ENCODE measurements at places on chromosomes 7 and 10.

- DNase-seq, result no peak
Observed at GRCh38 chr10:128300290-128300824, 174.1 kb upstream of the MKI67 start.

DNA sequence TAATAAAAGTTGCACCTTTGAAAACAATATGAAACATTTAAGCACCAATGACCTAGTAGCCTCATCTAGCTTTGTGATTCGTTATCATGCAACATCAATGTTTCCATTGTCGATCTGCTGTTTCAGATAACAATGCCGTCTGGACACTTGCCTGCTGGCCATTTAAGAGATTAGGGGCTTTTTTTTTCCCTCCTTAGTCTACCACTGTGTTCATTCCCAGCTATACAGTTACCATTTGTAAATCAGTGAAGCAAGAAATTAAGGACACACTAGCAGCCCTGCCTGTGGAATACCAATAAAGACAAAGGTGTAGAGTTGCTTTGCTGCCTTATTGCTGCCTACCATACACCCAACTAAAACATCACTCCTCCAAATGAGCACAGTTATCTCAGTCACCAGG is 37.6 kb upstream of the MYO3A start:
- DNase-seq, result no peak

- no peak for DNase-seq
Observed at GRCh38 chr10:131982796-131983195, 1.1 kb upstream of the BNIP3 start.

GRCh38 chr10:126732308-126732707 is 61.8 kb upstream of the C10orf90 start:
- DNase-seq, result no peak

GRCh38 chr7:30474893-30475292 is 3.7 kb downstream of the NOD1 start:
- DNase-seq, result no peak

GRCh38 chr7:71733107-71733870 is 601.3 kb downstream of the GALNT17 start:
- peak; percentile 37 for DNase-seq

DNA sequence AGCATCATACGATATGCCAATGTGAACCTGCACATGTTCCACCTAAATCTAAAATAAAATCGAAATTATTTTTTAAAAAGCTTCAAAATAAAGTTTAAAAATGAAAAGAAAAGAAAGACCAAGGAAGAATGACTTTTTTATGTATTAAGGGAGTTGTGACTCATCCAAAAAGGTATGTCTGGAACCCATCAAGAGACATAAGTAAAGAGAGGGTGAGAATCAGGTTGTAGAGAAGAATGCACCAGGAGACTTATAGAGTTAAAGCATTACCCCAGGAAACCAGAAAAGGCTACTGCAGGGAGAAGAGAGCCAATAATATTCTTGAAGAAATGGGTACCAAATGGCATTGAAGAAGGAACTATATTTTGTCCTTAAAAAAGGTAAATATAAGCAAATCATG is 69.8 kb downstream of the CTTNBP2 start:
- no peak for DNase-seq

- no peak for DNase-seq
Observed at GRCh38 chr10:33073641-33074415, 115.8 kb upstream of the ITGB1 start.

GRCh38 chr10:110733218-110733952 is 89.2 kb downstream of the RBM20 start:
- DNase-seq, result no peak

DNA sequence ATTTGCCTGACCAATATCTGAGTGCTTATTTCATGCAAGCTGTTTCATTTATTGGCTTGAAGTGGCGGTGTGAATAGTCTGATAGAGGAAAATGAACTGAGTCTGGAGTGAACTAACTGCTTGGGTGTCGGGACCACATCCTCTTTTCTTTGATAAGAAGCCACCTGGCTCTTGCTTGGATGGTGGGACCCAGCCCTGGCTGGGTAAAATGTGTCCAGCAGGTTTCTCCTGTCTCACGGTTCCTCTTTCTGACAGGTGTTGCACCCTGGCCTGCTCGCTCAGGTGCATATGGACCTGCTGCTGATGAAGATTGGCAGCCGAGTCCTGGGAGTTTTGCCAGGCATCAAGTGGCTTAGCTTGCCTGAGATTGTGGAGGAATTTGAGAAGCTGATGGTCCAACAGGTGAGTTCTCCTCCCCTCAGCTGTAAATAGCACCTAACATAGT is 1.6 kb downstream of the ADCK2 start:
- DNase-seq, result no peak

GRCh38 chr7:149615690-149616270 is 118.2 kb upstream of the ZNF746 start:
- no peak for DNase-seq

GRCh38 chr10:28393956-28394568 is 91.2 kb upstream of the MPP7 start:
- peak; percentile 55 for DNase-seq

GRCh38 chr7:142815134-142815533 is 39.7 kb upstream of the EPHB6 start:
- DNase-seq, result no peak

DNA sequence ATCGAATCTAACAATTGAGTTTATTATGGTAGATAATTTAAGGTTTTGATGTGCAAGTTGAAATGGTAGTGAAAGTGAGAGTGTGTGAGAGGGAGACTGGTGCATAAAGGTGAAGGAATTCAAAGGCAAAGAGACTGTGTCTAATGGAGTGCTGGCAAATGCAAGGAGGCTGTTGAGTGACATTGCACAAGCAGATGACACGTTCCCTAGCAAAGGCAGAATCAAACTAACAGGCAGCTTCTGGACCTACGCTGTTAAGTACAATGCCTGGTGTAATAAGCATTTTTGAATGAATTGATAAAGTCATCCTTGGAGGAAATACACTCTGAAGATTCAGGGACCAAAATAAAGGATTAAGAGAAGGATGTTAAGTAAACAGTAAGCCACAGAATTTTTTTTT is 11.7 kb upstream of the GPR141 start:
- DNase-seq, result no peak

DNA sequence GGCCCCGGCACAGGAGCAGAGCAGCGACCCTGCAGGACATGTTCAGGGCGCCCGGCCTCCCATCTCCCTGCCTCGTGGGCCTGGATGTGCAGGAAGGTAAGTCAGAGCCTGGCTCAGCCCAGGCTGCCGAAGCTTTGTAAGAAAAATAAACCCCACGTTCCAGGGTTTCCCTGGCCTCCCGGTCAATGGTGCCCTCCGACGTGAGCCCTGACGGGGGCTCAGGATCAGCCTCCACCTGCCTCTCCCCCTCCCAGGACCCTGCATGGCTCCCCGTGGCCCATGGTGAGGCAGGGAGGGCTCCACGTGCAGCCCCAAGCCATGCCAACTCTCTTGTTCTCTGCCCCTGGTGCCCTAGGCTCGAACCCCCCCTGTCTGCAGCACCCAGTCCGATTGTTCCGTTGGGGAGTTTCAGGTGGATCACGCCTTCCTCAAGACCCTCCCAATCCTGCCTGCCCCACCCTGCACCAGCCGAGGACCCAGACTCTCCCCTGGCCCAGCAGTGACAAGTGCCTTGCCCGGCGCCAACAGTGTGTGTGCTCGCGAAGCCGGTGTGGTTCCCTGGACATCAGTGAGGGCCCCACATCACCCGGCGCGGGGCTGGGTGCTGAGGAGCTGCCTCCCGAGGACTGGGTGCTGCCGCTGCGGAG is 73.2 kb downstream of the PDGFA start:
- no peak for DNase-seq

- no peak for DNase-seq
Observed at GRCh38 chr7:15288741-15289140, 273.1 kb downstream of the AGMO start.

DNA sequence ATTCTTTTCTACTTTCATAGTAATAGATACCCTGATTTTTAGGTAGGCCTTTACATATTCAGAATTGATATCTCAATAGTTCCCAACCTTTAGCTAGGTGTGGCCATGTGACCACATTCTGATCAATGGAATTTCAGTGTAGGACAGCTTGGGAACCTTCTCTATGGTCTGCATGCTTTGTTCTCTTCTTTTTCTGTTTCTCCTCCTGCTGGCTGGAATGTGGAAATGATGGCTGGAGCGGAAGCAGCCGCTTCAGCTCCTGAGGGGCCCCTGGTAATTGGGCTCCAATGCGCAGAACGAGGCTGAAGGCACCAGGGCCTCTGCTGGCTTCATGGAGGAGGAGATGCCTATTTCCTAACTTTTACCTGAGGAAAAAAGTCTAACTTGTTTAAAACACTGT is 152.6 kb downstream of the ZMYND11 start:
- DNase-seq, result no peak

- no peak for DNase-seq
Observed at GRCh38 chr7:80348223-80348622, 163.6 kb downstream of the GNAT3 start.

DNA sequence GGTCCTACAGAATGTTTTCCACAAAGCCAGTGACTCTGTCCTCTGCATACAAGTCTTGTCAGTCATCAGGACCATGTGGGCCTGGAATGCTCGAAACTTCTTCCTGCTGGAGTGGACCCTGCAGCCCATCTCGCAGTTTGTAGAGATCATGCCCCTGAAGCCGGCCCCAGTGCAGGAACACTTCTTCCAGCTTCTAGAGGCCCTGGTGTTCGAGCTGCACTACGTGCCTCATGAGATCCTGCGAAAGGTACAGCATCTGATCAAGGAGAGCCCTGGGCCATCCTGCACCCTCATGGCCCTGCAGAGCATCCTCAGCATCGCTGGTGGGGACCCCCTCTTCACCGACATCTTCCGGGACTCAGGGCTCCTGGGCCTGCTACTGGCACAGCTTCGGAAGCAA is 46.5 kb downstream of the WDFY4 start:
- no peak for DNase-seq

- no peak for DNase-seq
Observed at GRCh38 chr10:106931159-106931852, 233.2 kb downstream of the SORCS1 start.

DNA sequence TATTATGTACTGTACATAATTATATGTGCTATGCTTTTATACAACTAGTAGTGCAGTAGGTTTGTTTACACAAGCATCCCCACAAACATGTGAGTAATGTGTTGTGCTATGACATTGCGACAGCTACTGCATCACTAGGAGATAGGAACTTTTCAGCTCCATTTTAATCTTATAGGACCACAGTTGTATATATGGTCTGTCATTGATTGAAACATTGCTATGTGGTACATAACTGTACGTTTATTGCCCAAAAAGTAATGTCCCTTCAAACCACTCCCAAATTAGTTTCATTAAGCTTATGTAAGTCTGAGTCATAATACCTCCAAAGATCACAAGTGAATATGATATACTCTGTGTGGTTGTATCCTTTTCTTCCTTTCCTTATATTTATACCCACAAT is 183.2 kb upstream of the POT1 start:
- no peak for DNase-seq

DNA sequence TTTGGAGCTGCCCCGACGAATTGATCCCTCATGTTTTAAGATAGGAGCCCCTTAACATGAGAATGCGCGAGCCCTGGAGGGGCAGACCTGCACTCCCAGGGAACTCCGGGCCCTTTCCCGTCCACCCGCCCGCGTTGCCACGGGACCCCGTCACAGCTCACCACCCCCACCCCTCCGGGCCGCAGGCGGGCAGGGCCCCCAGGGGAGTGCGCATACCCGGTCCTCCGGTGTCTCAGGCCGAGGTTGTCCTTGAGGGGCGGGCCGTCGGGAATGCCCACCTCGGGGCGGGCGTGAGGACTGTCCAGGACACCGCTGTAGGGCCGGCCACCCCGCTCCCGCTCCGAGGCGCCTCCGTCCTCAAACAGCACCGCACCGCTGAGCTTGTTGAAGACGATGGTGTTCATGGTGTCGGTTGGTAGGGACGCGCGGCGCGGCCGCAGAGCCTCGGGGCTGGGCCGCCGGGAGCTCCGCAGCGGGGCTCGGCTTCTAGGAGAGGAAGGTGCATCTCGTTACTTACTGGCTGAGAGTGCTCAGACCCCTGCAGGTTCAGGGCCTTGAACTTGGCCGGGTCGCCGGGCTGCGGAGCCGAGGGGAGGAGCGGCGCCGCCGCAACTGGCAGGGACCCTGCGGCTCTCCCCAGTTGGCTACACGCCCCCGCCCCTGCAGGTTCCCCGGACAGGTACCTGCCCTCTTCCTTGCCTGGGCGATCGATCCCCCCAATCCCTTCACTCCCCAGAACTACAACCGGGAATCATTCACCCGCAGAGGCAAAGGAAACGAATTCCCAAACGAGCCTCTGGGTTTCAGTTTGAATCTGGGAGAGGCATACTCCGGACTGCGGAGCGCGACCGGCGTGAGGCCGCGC is 2.4 kb downstream of the MKX start:
- DNase-seq, result peak; percentile 46

GRCh38 chr7:121032645-121033460 is 44.3 kb downstream of the CPED1 start:
- DNase-seq, result no peak

GRCh38 chr10:105148456-105148855 is 507.4 kb downstream of the SORCS3 start:
- no peak for DNase-seq

DNA sequence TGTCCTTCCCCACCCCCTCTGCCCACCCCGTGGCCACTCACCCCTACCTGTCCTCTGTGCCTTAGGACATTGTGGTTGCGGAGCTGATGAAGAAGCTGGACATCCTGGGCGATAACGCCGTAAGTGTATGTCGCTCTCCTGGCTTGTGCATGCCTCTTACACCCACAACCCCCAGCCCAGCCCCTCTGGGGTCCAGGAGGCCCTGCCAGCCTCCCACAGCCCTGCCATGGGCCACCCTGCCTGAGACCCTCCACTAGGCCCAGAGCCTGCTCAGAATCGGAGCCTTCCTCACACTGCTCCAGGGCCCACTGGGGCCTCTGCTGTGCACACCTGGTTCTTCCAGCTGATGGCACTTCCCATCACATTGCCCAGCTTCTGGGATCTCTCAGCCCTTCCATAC is 36.8 kb upstream of the DPYSL4 start:
- DNase-seq, result no peak

GRCh38 chr10:36766940-36767339 is 358.5 kb upstream of the ANKRD30A start:
- no peak for DNase-seq

GRCh38 chr7:102310414-102310815 is 23.7 kb downstream of the SH2B2 start:
- DNase-seq, result no peak

- no peak for DNase-seq
Observed at GRCh38 chr10:69640196-69640980, 10.3 kb downstream of the FAM241B start.

GRCh38 chr7:78734626-78735025 is 718.8 kb downstream of the MAGI2 start:
- DNase-seq, result no peak

DNA sequence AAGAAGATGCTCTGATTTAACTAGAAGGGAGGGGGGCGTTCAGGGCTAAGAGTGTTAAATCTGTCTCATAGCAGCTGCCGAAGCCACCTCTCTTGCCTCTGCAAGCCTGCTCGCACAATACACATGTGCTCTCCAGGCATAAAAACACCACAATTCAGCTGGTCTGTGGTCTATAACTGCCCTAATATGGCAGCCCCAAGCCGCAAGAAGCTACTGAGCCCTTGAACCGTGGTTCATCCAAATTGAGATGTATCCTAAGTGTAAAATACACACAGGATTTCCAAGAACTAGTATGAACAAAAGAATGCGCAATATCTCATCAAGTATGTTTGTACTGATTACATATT is 70.8 kb upstream of the FGFR2 start:
- no peak for DNase-seq

GRCh38 chr7:90939666-90940065 is 324.6 kb upstream of the FZD1 start:
- DNase-seq, result no peak

Data from CD4-positive, alpha-beta memory T cell (primary cell).